ENCODE measurements at places on chromosomes 3 and 15. TPM values are rescaled to one million over a fixed set of nuclear protein-coding genes. Genes with fewer than 3 reads are reported as not detected.

- no peak for DNase-seq
Measured at GRCh38 chr3:24018784-24019570, 73.9 kb downstream of the NR1D2 start.

DNA sequence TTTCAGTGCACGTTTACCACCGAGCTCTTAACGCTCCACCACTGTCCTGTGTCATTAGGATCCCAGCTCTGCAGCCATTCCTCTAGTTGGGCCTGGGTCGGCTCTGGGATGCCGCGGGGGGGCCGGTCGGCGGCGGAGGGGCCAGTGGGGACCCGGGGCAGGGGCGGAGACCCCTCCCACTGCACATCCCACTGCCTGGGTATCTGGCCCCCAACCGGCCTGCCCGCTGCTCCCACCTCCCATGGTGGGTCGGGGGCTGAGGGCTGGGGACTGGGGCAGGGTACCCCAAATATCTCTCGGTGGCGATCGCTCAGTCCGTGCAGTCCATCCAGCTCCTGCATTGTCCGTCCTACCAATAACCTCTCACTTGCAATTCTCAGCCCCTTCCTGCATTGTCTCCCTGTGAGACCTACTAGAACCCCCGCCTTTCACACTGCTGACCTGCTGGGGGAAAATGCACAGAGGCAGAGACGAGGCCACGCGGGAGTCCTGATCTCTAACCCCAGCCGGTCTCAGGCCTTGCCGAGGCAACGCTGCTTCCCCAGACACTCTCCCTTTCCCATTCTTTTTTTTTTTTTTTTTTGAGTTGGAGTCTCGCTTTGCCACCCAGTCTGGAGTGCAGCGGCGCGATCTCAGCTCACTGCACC is 24.0 kb upstream of the MUC20 start:
- DNase-seq: no peak

MINAR1 gene
- 1.4 TPM for polyA plus RNA-seq

EAF2 gene
- 8.2 TPM for polyA plus RNA-seq

ACTR8 gene
- polyA plus RNA-seq: 42.6 TPM
